ENCODE measurements at places on chromosomes 1 and 21.

DNA sequence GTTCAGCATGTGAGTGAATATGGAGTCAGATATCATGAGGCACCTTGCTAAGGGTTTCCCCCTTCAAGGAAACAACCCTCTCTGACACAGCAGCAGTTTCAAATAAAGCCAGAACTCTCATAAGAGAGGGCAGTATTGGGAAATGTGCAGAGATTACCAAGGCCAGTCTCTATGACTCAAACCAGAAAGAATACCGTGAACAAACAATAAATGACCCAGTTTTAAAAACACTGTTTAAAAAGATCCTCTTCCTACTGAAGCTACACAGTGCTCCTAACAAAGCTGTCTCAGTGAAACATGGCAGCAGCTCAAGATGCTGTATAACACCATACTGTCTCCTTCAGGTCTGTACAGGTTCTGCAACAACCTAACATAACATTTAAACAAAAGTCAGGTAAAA, 102.6 kb downstream of the KIAA0319L start:
- DNase-seq = no peak

GRCh38 chr1:56625819-56626440, 19.2 kb upstream of the PRKAA2 start:
- no peak for DNase-seq

DNA sequence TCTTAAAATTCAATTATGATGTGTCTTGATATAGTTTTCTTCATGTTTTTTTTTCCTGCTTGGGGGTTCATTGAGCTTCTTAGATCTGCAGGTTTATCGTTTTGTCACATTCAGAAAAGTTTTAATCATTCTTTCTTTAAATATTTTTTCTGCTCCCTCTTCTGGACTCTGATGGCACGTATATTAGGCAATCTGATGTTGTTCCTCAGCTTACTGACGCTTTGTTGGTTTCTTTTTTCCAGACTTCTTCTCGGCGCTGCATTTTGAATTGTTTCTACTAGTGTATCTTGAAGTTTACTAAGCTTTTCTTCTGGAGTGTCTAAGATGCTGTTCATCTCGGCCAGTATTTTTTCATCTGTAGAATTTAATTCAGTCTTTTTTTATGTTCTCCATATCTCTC, 44.8 kb upstream of the FMOD start:
- no peak for DNase-seq

GRCh38 chr21:45432575-45433255, 27.8 kb downstream of the COL18A1 start:
- DNase-seq = no peak

All from head of caudate nucleus (tissue), 42 donors.